ENCODE measurements at places on chromosomes 7 and 10.

DNA sequence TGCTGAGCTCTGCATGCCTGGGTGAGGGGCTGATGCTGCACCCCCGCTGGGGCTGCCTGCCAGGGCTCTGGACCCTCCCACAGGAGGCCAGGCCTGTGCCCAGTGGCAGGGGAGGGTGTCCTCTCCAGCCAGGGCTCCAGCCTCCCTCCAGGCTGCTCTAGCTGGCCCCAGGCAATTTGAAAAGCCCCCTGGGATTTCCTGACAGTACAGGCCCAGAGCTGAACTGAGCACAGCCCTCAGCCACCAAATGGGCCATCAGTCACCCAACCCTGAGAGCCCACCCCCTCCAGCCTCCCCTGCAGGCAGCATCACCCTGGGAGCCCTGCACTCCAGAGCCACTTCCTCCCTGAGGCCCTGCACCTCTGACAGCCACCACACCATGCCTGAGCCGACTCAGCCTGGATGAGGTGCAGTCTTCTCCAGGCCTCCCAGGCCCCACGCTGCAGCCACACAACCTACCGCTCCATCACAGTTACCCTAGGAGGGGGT lies 101.8 kb upstream of the RET start:
- DNase-seq: peak; percentile 39

DNA sequence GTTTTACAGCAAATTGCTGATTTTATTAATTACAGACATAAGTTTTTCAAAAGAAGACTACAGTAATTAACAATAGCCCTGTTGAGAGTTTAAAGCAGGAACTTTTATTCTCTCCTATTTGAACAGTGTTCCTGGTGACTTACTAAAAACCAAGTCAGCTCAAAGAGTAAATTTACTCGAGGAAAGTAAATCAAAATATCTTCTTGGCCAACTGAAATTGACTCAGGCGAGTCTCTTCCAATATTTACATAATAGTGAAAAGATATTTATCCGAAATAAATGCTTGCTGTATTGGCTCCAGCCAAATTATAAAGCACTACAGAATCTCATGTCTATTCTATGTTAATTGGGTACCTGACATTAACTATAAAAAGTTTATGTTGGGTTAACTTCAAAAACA lies 13.2 kb downstream of the CYTH3 start:
- no peak for DNase-seq

DNA sequence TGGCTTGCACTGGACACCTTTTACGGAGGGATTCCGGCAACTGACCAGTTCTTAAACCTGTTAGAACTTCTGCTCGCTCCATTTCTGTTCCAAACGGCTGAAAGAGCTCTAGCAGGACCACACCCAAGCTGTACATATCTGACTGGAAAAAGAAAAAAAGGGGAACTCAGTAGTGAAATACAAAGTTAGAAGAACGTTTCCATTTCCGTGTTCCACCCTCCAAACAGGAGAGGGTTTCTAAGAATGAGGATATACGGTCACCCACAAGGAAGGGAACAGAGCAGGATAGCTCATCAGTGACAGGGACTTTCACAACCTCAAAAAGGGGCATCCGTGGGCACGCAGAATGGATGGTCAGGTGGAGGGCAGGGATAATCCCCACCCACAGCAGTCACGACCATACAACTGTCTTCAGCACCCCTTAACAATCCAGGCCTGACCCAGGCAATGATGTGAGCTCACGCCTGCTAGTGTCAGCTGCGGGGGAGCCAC lies 4.3 kb upstream of the ANKRD61 start:
- DNase-seq: no peak

GRCh38 chr10:74983383-74983782 lies 128.1 kb upstream of the SAMD8 start:
- DNase-seq: no peak

GRCh38 chr7:111758332-111758731 lies 196.0 kb upstream of the IMMP2L start:
- no peak for DNase-seq

Measured in H7 (cell line).